Posterior cingulate gyrus (tissue), 11 donors: ENCODE measurements at places on chromosomes 16 and 17.

GRCh38 chr17:35901631-35902175 is 21.5 kb upstream of the CCL5 start:
- DNase-seq = no peak

DNA sequence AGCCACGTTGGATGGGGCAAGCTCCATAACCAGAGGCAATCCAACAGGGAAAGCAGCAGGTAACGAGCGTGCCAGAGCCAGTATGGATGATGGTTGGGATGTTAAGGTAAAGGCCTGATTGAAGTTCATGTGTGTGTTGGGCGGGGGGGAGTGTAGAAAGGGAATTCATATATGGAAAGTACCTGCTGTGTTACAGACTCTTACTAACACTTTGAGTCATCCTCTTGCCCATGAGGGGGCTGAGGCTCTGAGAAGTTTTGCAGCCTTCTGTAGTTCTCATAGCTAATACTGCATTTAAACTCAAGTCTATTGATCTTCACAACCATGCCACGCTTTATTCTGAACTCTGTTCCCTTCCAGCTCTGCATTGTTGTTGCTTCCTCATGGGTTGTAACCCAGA is 28.5 kb downstream of the SYCE1L start:
- DNase-seq = no peak

- DNase-seq = no peak
These were observed 460.2 kb upstream of the C16orf82 start for GRCh38 chr16:26606381-26607150.

- no peak for DNase-seq
These were observed 1849.3 kb downstream of the TP53TG3F start for GRCh38 chr16:35308674-35309073.

- DNase-seq = no peak
These were observed 83.8 kb downstream of the KATNIP start for GRCh38 chr16:27633721-27634120.

DNA sequence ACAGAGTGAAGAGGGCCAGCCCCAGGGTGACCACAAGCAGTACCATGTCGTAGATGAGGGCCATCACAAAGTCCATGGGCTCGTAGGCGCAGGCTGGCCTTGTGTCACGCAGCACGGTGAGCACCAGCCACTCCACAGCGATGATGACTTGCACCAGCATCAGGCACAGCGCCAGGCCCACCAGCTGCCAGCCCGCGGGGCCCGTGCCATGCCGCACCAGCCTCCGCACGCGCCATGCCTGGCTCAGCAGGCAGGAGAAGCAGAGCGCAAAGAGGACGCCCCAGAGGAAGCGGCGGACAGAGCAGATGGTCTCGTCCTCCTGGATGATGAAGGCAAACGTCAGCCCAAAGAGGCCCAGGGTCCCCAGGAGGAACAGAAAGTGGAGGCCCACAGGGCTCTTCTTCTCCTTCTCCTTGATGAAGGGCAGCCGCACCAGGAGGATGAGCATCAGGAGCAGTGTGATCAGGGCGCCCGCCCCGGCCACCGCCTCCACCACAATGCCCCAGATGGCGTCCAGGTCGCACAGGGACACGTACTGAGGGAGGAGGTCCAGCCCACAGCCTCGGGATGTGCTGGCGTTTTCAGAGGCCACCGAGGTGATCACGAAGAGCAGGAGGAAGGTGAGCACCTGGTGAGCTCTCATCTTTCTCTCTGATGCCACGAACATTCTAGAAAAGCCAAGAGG is 12.3 kb downstream of the GPRC5B start:
- peak; percentile 79 for DNase-seq

DNA sequence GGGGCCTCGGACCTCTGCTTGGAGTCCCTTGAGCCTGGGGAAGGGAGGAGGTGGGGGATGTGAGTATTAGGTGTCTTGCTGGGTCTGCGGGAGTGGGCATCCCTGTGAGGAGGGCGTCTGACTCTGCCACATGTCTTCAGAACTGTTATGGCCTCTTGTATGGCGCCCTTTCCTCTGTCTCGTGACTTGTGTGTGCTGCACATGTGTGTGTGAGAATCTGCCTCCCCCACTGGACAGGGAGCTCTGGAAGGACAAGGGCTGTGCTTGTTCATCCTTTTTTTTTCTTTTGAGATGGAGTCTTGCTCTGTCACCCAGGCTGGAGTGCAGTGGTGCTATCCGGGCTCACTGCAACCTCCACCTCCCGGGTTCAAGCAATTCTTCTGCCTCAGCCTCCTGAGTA is 33.4 kb downstream of the ARHGAP23 start:
- no peak for DNase-seq

GRCh38 chr17:72268431-72268830 is 147.6 kb downstream of the SOX9 start:
- no peak for DNase-seq

DNA sequence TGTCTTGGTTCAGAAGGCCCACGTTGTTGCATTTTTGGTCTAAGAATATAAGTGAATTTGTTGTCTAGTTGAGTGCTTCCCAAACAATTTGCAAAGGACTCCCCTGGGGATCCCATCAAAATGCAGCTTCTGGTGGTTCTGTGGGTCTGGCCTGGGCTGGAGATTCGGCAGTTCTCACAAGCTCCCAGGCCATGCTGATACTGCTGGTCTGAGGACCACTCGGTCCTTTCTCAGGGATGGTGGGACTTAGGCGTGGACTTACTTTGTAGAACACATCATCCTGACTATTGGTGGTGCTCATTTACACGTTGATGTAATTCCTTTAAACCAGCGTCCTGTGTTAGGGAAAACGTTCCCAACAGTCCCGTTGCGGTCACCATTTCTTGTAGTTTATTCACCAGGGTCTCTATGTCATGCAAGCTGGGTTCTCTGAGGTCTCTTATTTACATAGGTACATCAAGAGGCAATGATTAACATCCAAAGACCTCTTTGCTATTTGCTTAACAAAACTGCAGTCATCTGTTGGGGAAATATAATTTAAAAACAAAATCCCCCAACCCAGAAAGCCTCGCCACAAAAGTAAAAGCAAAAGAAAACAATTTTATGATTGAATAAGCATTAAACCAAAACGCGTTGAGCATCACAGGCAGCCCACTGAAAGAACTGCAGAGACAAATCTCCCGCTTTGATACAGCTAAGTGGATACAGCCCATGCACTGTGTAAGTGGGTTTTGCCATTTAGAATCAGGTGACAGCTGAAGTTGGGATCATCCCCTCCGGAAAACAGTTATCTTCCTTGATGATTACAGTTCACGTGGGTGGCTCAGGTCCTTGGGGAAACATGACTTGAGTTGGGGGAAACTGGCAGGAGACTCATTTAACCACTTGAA is 39.0 kb upstream of the SEC14L1 start:
- no peak for DNase-seq

GRCh38 chr17:69230939-69231338 is 2.3 kb upstream of the ABCA10 start:
- no peak for DNase-seq

GRCh38 chr17:27776882-27777624 is 23.3 kb downstream of the NOS2 start:
- no peak for DNase-seq

GRCh38 chr17:7912927-7913524 is 3.1 kb downstream of the RNF227 start:
- no peak for DNase-seq

- no peak for DNase-seq
These were observed 20.5 kb downstream of the CDC42EP4 start for GRCh38 chr17:73291260-73291801.

DNA sequence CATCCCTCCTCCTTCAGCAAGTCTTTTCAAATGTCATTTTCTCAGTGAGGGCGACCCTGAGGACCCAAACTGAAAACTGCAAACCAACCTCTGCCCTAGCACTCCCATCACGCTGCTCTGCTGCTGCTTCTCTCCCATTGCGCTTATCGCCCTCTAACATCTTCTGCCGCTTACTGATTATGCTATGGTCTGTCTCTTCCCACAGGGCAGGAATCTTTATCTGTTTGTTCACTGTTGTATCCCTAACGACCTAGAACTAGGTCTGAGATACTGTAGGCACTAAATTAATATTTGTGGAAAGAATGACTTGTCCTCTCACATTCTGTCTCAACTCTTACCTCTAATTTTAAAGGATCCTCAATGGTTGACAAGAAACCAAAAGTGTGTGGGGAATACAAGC is 12.5 kb downstream of the ZSCAN32 start:
- no peak for DNase-seq

- DNase-seq = no peak
These were observed 23.6 kb upstream of the PRSS54 start for GRCh38 chr16:58318391-58318790.

- peak; percentile 91 for DNase-seq
These were observed at the start of gene SMIM5 for GRCh38 chr17:75632863-75633485. Gene SMIM5 (plus strand): TSS chr17:75633434. CDS start chr17:75640202, 6,768 bp downstream.

DNA sequence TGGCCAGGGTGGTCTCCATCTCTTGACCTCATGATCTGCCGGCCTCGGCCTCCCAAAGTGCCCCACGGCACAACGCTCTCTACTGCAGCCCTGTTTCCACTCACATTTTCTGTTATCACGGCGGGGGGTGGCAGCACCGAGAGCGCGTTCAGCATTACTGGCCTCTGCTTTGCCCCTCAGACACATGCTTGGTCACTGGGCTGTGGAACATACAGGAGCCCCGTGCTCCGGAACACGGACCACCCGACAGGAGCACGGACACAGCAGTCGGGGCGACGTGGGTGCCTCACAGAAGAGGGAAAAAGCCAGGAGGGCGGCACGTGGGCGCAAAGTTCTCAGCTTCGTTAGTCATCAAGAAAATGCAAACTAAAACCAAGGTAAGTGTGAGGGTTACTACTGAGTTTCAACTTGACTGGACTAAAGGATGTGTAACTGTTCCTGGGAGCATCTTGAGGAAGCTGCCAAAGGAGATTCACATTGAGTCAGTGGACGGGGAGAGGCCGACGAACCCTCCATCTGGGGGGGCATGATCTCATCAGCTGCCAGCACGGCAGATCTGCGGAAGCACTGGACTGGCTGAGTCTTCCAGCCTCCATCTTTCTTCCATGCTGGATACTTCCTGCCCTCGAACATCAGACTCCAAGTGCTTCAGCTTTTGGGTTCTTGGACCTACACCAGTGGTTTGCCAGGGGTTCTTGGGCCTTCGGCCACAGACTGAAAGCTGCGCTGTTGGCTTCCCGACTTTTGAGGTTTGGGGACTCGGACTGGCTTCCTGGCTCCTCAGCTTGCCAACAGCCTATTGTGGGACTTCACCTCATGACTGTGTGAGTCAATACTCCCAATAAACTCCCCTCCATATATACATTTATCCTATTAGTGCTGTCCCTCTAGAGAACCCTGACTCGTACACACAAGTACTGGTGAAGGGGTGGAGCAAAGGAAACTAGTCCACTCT is 106.8 kb downstream of the ZNF778 start:
- DNase-seq = no peak
